ENCODE measurements at places on chromosomes 3 and 15.

DNA sequence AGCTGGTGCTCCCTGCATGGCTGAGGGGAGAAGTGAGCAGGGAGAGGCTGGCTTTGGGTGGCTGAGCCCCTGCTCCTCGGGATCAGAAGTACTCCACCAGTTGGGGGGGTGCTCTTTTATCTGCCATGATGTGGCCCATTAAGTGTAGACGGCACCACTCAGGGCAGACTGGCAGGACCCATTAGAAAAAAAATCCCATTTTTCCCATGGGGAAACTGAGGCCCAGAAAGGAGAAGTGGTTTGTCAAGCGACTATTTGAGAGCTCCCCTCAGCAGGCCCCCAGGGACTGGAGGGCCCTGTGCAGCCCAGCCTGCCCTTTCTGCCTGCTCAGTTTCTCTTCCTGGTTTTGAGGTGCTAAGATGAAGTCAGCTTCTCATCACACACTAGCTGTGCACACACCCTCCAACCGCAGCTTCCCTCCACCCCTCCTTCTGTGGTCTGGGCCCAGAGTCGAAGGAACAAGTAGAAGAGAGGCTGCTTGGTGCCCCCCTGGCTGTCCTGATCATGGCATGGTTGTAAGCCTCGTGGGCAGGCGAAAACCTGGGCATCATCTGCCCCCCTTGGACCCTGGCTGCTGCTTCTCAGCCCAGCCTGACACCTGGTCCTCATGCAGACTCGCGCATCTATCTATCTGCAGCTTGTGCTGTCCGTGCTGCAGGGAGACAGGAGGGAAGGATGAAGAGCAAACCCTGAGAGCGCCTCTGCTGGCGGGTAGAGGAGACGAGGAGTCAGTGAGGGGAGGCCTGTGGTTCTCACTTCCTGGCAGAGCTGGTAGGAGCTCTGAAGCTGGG is 5.6 kb downstream of the CSK start:
- peaks cover 73% of the 10 kb centered on the region for H3K4me1 ChIP-seq
- H3K36me3 ChIP-seq: peaks cover 67% of the 10 kb centered on the region
- peak overlapping the region; percentile 99 for H3K27ac ChIP-seq
- H3K27me3 ChIP-seq: no peaks in the 10 kb centered on the region
- DNase-seq: peak; percentile 92

- no peak overlapping the region for H3K4me3 ChIP-seq
- no peaks in the 10 kb centered on the region for H3K27me3 ChIP-seq
- H3K4me1 ChIP-seq: no peaks in the 10 kb centered on the region
- DNase-seq: no peak
- no peaks in the 10 kb centered on the region for H3K36me3 ChIP-seq
- H3K27ac ChIP-seq: no peak overlapping the region
Measured at GRCh38 chr3:28476194-28476593, 127.6 kb upstream of the AZI2 start.

- DNase-seq: no peak
- no peak overlapping the region for H3K4me3 ChIP-seq
- H3K27me3 ChIP-seq: no peaks in the 10 kb centered on the region
- H3K27ac ChIP-seq: no peak overlapping the region
- no peaks in the 10 kb centered on the region for H3K36me3 ChIP-seq
Measured at GRCh38 chr3:21159543-21159906, 591.5 kb downstream of the ZNF385D start.

DNA sequence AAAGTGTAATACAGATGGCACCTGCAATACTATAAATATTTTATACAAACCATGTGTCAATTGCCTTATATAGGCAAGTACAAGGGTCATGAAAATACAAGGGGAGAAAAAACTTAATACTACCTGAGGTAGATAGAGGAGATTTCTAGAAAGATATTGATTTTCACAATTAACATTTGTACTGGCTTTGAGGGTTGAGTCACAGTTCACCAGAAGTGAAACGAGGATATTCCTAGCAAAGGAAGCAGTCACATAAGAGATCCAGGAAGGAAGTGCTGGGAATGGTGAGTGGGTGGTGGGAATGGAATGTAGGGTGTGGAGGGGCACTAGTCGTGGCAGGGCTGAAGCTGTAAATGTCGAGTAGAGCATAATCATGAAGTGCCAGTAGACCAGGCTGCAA is 108.7 kb downstream of the P2RY1 start:
- DNase-seq: no peak
- no peaks in the 10 kb centered on the region for H3K36me3 ChIP-seq
- H3K4me3 ChIP-seq: no peak overlapping the region

DNA sequence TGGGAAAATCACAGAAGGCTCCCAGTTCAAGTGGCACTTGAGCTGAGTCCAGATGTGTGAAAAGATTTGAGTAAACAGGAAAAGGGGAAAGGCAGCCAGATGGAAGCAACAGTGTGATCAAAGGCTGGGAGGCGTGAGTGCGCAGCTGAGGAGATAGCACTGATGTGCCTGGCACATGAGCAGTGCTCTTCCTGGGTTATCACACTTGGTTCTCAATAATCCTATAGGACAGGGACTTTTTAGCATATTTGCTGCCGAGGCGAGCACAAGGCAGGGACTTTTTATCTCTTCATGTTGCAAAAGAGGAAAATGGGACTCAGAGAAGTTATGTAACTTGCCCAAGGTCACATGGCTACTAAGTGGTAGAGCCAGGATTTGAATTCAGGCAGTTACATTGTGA is 39.6 kb downstream of the CORO2B start:
- no peaks in the 10 kb centered on the region for H3K27me3 ChIP-seq
- DNase-seq: no peak
- no peaks in the 10 kb centered on the region for H3K36me3 ChIP-seq
- no peak overlapping the region for H3K27ac ChIP-seq

DNA sequence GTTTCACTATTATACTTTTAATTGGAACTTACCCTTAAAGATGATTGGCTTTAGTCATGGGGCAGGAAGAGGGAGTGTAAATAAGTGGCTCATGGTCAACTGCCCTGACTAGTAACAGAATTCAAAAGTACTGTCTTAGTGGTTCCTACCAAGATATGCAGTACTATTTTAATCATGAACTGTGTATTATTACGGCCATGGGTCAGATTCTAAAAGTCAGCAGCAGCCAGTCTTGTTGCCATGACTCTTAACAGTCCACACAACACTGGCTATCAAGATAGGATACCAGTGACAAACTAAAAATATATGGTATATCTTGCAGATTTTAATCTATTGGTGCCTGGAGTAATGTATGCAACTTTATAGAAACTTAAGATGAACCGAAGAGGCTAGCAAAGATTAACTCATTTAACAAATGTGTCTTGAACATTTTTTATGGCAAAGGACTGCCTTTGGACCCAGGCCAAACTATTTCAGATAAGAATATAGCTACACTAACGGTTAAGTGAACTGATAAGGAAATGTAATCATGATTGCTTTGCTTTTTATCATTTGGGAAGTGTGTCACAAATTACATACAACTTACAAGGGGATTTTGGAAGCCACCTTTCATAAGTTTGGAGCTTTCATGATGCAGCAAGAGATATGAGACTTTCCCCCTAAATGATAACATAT is 163.7 kb downstream of the TCF12 start:
- H3K36me3 ChIP-seq: no peaks in the 10 kb centered on the region
- no peaks in the 10 kb centered on the region for H3K27me3 ChIP-seq
- no peak for DNase-seq
- H3K27ac ChIP-seq: no peak overlapping the region
- no peak overlapping the region for H3K4me3 ChIP-seq
- H3K4me1 ChIP-seq: peaks cover 18% of the 10 kb centered on the region

- no peak overlapping the region for H3K4me3 ChIP-seq
- DNase-seq: no peak
- H3K36me3 ChIP-seq: peaks cover 1% of the 10 kb centered on the region
- no peak overlapping the region for H3K27ac ChIP-seq
- peaks cover 4% of the 10 kb centered on the region for H3K4me1 ChIP-seq
Measured at GRCh38 chr15:29568840-29569532, 253.3 kb downstream of the TJP1 start.

DNA sequence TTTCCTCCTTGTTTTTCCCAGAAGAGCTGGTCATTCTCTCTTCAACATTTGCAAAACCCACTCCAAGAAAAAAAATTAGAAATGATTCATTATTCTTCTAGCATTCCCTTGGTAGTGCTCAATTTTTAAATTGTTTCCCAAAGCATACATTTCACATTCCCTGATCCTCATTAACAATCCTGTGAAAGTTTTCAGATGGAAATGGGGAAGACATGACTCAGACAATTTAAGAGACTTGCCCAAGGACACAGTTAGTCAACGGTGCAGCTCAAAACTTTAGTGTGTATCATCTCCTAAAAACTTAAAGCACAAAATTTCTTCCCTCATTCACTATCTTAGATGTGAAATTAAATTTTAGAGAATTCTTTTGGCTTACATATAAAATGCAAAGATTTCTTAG is 17.1 kb upstream of the ABI3BP start:
- no peak for DNase-seq
- H3K4me1 ChIP-seq: no peaks in the 10 kb centered on the region
- H3K4me3 ChIP-seq: no peak overlapping the region
- no peak overlapping the region for H3K27ac ChIP-seq

GRCh38 chr15:34773917-34774316 is 19.1 kb upstream of the GJD2 start:
- no peak overlapping the region for H3K4me3 ChIP-seq
- DNase-seq: no peak
- H3K27me3 ChIP-seq: peaks cover 12% of the 10 kb centered on the region
- H3K4me1 ChIP-seq: no peaks in the 10 kb centered on the region

DNA sequence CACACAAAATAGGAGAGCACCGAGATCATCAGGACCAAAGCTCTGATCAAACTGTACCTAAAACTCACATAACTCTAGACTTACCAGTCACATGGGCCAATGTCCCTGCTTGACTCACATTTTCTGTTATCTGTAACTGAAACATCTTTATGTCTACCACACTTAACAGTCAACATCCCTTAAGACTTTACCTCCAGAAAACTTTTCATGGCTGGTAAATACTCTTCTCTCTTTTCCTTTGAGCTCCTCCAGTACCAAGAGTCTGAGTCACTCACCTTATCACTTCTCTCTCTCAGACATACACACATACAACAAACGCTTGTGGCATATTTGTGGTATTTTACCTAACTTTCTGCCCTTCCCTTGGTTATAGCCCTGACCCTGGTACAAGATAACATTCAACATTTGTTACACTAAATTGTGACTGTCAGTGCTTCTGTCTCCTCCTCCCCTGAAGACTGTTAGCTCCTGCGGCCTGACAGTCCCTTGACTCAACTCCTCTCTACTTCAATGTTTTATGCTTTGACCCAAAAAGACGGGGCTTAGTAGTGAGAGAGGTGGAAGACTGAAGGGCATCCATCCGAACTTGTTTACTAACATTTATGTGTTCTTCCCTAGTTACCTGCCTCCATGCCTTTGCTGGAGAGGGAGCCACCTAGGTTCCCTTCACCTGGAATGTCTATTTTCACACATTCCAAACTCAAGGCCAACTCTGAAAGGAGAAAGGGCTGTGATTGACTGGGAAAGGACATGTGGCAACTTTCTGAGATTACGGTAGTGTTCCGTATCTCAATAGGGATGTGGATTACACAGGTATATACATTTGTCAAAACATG is 3.7 kb upstream of the EFHB start:
- H3K36me3 ChIP-seq: no peaks in the 10 kb centered on the region
- H3K4me1 ChIP-seq: peaks cover 27% of the 10 kb centered on the region
- no peak for DNase-seq
- H3K27me3 ChIP-seq: peaks cover 9% of the 10 kb centered on the region
- no peak overlapping the region for H3K4me3 ChIP-seq

GRCh38 chr3:39752751-39753150 is 56.7 kb upstream of the MYRIP start:
- H3K36me3 ChIP-seq: no peaks in the 10 kb centered on the region
- no peaks in the 10 kb centered on the region for H3K4me1 ChIP-seq

- H3K4me1 ChIP-seq: peaks cover 45% of the 10 kb centered on the region
- DNase-seq: no peak
- H3K4me3 ChIP-seq: peak overlapping the region; percentile 31
- no peaks in the 10 kb centered on the region for H3K27me3 ChIP-seq
- H3K36me3 ChIP-seq: peaks cover 11% of the 10 kb centered on the region
Measured at GRCh38 chr3:11582191-11582968, 61.3 kb downstream of the VGLL4 start.

DNA sequence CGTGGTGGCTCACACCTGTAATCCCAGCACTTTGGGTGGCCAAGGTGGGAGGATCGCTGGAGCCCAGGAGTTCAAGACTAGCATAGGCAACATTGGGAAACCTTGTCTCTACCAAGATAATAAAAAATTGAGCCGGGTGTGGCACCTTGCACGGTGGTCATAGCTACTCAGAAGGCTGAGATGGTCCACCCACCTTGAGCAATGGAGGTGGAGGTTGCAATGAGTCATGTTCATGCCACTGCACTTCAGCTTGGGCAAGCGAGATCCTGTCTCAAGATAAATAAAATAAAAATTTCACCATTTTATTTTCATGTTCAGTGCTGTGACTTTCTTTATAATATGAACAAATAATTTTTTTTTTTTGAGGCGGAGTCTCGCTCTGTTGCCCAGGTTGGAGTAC is 12.5 kb downstream of the MAPK6 start:
- no peak for DNase-seq
- peaks cover 42% of the 10 kb centered on the region for H3K36me3 ChIP-seq
- no peak overlapping the region for H3K27ac ChIP-seq
- H3K4me3 ChIP-seq: no peak overlapping the region
- peaks cover 26% of the 10 kb centered on the region for H3K4me1 ChIP-seq
- no peaks in the 10 kb centered on the region for H3K27me3 ChIP-seq

DNA sequence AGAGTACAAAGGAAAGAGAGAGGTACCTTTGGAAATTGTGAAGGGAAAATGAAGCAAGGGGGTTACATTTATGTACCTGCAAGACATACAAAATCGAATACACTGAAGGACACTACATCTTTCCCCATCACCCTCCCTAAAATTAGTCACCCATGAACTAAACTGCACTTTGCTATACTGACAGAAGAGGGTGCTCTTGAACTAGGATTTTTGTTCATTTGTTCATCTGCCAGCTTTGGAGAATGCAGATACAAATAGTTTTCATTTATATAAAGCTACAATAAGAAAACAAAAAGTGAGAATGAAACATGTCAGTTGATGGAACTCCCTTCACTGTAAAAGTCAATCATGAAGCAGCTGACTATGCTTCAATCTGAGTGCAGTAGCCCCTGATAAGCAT is 55.7 kb downstream of the PCCB start:
- H3K27me3 ChIP-seq: no peaks in the 10 kb centered on the region
- H3K4me1 ChIP-seq: no peaks in the 10 kb centered on the region
- peaks cover 37% of the 10 kb centered on the region for H3K36me3 ChIP-seq
- no peak overlapping the region for H3K27ac ChIP-seq
- no peak overlapping the region for H3K4me3 ChIP-seq
- DNase-seq: no peak

Measured in activated naive CD8-positive, alpha-beta T cell treated with anti-CD3 and anti-CD28 coated beads, Interleukin-2, amount 50 U/mL, for 24 hours (primary cell).